ENCODE measurements at places on chromosomes 13 and 19.

GRCh38 chr13:52739468-52740071 lies at the start of gene CNMD:
Gene CNMD, minus strand, starts transcription at chr13:52739820. Its CDS starts 119 bp downstream, at chr13:52739701.
- no peak for DNase-seq

GRCh38 chr13:41039746-41040145 lies 20.6 kb upstream of the ELF1 start:
- DNase-seq: no peak

- peak; percentile 36 for DNase-seq
Observed at GRCh38 chr13:19862481-19863313, 752 bp downstream of the ZMYM5 start.

- no peak for DNase-seq
Observed at GRCh38 chr13:113857531-113858195, 6.2 kb downstream of the GAS6 start.

- DNase-seq: no peak
Observed at GRCh38 chr13:107203146-107203847, 635.4 kb upstream of the ARGLU1 start.

- DNase-seq: no peak
Observed at GRCh38 chr13:33606692-33607091, 211.3 kb upstream of the RFC3 start.

DNA sequence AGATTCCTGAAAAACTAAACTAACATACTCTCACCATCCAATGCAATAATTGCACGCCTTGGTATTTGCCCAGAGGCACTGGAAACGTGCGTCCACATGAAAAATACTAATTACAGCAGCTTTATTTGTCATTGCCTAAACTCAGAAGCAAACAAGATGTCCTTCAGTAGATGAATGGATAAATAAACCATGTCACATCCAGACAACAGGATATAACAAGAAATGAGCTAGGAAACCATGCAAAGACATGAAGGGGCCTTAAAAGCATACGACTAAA lies 25.0 kb downstream of the ELL start:
- no peak for DNase-seq

DNA sequence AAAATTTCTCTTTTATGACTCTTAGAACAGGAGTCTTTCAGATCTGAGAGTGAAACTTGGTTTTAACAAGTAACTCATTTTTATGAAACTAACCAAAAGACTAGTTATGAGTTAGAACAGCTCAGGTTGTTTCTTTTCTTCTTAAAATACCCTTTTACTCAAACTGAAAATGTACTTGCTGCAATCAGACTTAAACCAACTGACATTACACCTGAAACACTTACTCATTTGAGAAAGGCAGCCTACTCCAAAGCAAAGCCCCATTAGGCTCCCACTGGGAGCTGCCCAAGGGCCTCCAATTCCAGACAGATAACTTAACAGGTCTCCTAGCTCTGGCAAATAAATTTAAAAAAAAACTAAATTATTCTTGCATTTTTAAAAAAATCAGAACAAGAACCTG lies 3.6 kb downstream of the FOXO1 start:
- no peak for DNase-seq

DNA sequence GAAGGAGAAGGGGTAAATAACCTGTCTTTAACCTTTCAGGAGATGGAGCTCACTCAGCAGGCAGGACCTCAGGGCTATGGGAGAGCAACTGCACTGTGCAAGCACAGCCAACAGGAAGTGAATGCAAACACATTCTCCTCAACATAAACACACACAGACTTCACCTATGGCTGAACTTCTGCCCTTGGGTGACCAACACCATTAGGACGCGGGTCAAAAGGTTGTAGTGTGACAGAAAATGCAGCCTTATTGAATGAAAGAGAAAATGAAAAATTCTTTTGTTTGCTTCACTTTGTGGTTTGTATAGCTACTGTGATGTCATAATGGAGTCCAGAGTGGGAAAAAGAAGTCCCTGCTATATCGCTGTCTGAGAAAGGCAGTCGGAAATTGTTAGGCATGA lies 323.0 kb downstream of the NDFIP2 start:
- no peak for DNase-seq

DNA sequence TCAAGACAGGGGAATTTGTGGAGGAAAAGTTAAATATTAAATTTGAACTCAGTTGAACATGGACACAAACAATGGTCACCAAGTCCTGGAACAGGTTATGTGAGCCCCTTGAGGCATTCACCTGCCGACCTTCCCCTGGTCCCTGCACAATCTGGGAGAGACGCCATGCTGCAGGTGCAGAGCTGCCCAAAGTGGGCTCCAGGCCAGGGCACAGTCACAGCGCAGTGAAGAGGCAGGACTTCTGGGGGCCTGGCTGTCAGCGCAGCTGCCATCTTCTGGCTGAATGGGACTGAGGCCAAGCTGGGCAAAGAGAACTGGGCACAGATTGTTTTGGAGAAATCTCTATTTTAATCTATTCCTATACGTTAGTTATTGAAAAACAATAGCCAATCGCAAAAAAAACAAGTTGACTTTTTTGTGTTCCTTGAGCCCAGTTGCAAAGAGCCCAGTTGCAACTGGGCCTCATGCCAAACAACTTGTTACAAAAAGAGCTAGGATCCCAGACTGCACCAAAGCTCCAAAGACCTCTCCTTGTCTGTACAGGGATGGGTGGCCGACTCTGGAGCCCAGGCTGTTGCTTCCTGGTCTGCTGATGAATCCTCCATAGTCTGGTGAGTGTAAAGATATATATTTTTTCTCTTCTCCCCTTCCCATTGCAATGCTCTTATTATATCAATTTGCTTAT lies 1.2 kb upstream of the ZNF626 start:
- DNase-seq: no peak

GRCh38 chr19:29275266-29275665 lies 62.3 kb upstream of the UQCRFS1 start:
- DNase-seq: no peak

- no peak for DNase-seq
Observed at GRCh38 chr13:95087746-95088305, 213.4 kb downstream of the ABCC4 start.

- DNase-seq: no peak
Observed at GRCh38 chr13:87669379-87669978, 1.7 kb upstream of the SLITRK5 start.

DNA sequence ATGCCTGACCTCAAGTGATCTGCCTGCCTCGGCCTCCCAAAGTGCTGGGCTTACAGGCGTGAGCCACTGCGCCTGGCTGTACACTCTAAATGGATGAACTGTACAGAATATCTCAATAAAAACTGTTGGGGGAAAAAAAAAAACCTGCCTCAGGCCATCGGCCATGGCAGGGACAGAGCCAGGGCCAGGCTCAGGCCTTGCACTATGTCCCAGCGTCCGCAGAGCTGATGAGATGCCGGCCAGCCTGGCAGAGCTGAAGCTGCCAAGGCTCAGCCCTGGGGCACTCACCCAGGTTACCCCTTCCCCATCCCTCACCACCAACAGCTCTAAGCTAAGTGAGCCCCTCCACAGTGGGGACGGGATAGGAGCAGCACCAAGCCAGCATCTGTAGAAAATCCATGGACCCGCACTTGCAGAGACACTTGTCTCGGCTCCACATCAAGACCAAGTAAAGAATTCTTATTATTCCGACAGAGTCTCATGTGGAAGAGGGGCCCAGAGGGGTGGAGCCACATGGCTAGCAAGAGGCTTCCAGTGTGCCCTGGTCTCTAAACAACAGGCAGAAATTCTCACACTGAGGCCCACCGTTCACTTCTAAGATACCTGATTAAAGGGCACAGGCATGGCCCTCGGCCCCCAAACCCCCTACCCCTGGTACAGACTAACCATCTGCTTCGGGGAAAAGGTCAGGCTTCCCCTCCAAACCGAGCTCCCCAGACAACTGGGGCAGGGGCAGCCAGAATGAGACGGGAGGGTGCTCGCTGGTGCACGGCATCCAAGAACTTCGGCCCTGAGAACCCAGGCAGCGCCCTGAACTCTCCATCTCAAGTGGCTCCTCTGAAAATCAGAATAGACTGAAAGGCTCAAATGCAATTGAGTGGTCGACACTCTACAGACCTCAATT lies 5.8 kb downstream of the PPP6R1 start:
- DNase-seq: no peak

DNA sequence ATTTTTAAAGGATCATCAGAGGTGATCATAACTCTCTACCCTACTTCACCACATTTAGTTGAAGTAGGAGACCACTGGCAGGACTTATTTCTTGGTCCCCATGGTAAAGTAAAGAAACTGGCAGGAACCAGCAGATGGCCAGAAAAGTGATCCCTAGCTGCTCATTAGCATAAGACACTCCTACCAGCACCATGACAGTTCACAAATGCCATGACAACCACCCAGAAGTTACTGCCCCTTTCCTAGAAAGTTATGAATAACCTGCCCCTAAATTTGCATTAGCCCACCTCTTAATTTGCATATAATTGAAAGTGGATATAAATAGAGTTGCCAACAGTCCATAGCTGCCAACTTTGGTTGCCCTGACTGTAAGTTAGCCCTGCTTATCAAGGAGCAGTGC lies 18.4 kb upstream of the RUBCNL start:
- DNase-seq: no peak

GRCh38 chr19:10069046-10069445 lies 17.1 kb upstream of the SHFL start:
- DNase-seq: no peak

GRCh38 chr13:19057588-19058340 lies 123.9 kb downstream of the TUBA3C start:
- no peak for DNase-seq

DNA sequence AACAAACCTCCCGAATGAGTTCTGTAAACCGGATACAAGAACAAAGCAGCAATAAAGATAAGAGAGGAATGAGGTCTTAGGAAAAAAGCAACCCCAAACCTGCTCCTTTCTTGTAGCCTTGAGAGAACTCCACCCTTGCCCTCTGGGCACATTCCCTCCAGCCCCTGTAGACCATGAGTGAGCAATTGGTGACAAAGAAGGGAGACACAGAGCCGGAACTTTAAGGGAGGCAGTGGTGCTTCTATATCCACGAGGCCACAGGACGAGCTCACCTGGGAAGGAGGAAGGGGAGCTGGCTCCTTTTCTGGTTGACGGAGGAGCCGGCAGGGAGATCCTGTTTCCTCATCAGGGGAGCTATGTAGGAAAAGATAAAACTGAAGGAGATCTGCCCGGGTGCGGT lies 13.0 kb downstream of the BRME1 start:
- no peak for DNase-seq

Data from T-cell (primary cell).